NCI-H2081 (cell line): ENCODE measurements at places on chromosomes 2 and 18.

GRCh38 chr2:240435457-240435947, at the start of gene GPC1:
TSS of gene GPC1 (plus strand) at chr2:240435663. CDS start at chr2:240435919, 256 bp downstream.
- DNase-seq: peak; percentile 55

- no peak for DNase-seq
These were observed 1.1 kb upstream of the BOLL start for GRCh38 chr2:197786010-197786877.

DNA sequence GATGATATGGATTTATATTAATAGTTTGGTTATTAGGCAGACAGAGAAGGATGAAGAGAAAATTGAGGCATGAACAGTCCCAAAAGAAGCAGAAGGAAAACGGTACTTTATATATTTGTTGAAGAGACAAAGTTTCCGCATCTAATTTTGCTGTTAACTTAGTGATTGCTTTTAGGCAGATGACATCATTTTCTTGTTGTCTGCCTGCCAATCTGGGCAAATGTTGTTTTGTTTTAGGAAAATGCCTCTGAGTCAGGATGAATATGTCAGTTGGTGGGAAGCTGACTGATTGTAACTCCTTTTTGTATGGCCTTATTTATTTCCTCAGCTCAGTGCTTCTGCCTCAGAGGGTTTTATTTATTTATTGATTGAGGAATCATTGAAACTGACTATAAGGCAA, 52.5 kb upstream of the CAVIN2 start:
- no peak for DNase-seq

- peak; percentile 43 for DNase-seq
These were observed 117.1 kb upstream of the STPG4 start for GRCh38 chr2:47272031-47272864.

DNA sequence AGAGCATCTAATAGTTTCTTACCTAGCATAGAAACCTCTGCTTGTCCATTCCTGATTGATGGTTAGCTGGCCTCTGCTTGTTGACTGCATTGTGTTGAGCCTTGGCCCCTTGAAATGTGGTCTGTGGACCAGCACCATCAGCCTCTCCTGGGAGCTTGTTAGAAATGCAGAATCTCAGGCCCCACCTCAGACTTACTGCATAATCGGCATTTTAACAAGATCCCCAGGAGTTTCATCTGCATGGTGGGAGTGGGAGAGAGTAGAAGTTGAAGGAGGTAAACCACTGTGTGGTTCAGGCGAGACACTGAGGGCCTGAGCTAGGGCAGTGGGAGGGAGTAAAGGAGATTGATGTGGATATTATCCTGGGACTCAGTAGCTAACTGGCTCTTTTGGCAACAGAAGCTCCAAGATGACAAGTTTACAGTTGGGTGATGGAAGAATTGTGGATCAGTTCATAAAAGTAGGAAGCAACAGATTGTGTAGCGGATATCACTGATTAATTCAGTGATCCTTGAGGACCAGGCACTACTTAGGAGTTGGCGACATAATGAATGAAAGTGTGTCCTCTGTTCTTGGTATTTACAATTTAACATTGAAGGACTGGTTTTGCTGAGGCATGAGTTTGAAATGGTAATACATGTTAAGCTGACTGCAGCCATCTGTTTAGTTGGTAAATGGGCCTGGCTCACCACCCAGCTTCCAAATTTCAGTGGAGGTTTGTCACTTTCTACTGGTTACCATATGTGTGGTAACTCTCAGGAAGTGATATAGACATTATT, 20.9 kb downstream of the PHLPP1 start:
- no peak for DNase-seq

DNA sequence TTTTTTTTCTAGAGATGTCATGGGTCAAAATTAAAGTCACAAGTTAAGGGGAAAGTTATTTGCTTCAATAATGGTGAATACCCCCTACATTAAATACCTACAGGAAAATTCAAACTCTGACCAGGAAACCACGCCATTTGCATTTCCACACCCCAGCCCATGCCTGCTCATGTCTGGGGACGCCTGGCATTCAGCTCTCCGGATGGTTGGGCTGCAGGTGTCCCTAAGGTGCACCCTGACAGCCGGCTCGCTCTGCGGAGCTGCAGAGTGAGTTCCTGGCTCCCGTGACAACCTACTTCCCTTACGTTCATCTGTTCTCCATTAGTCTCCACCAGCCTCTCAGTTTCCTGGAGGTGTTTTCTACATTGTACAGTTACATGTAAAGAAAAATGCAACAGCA, 122.7 kb upstream of the RIOK3 start:
- DNase-seq: no peak

DNA sequence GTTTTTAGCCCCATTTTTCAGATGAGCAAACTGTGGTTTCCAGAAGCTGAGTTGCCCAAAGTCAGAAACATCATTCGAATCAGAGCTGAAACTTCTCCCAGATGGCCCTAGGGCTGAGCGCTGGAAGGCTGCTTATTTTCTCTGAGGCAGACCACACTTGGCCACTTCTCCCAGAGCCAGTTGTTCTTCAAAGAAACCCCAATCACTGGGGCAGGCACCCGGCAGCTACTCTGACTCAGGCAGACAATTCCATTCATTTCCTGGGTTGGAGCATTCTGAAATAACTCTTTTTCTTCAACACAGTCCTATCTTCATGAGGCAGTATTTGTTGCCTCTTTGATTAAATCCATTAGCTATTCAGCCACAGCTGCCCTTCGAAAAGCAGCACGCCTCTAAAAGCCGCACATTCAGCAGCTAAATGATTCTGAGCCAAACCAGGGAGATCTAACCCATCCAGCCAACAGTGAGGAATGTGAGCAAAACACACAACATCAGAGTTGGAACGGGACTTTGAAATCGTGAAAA, 40.9 kb downstream of the LRATD1 start:
- DNase-seq: no peak

DNA sequence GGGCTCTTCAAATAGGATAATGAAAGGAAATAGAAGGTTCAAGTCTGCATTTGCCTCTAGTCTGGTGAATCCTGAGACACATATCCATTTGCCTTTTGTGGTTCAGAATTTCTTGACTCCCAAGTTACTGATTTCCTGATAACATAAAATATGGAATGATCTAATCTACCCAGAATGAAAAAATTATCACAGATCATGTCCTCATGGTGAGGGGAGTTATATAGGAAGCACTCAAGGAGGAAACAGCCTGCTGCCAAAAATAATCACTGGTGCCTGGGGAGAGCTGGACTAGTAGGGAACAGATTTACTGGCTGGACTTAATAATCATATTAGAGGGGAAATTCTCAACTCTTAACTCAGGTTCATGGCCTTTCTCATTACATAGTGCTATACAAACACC, 95.5 kb upstream of the STK17B start:
- peak; percentile 7 for DNase-seq

GRCh38 chr2:121596221-121597080, 52.8 kb downstream of the CLASP1 start:
- DNase-seq: peak; percentile 53

GRCh38 chr18:51802569-51803428, 537.2 kb upstream of the DCC start:
- no peak for DNase-seq
